ENCODE measurements at places on chromosomes 1 and 21.
A peak's percentile ranks its signal among the peaks of the same experiment; 100 is the strongest.

DNA sequence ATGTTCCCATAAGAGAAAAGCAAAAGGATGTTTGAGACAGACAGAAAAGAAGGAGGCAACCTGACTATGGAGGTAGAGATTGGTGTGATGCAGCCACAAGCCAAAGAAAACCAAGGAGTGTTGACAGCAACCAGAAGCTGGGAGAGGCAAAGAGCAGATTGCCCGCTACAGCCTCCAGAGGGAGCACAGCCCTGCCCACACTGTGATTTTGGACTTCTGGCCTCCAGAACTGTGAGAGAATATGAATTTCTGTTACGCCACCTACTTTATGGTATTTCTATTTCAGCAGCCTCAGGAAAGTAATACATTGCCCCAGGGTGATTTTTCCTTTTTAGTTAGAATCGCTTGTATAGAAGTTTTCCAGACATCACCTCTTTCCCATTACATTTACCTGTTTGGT, 28.4 kb downstream of the SLAMF6 start:
- DNase-seq, result no peak

DNA sequence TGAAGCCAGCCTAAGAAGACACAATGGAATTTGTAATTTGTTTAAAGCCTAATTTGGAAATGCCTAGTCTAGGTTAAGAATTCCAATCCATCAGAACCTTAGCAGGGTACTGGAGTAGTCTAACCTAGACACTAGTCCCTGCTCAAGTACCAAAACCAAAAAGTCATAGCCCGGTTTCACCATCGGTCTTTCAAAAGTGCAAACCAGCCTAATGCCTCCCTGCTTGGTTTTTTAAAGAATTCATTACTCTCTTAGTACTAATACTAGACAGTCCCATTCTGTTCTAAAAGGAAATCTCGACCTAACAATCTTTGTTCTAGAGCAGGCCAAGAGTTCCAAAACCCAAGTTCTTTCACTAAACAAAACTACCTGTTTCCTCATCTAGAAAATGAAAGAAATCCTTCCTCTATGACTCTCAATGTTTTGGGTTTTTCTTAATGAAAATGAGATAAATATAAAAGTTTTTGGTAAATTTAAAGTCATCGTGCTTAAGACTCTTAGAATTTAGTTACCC, 2.6 kb downstream of the PUM1 start:
- DNase-seq, result no peak

- DNase-seq, result no peak
Observed at GRCh38 chr21:15152591-15152990, 87.8 kb upstream of the NRIP1 start.

DNA sequence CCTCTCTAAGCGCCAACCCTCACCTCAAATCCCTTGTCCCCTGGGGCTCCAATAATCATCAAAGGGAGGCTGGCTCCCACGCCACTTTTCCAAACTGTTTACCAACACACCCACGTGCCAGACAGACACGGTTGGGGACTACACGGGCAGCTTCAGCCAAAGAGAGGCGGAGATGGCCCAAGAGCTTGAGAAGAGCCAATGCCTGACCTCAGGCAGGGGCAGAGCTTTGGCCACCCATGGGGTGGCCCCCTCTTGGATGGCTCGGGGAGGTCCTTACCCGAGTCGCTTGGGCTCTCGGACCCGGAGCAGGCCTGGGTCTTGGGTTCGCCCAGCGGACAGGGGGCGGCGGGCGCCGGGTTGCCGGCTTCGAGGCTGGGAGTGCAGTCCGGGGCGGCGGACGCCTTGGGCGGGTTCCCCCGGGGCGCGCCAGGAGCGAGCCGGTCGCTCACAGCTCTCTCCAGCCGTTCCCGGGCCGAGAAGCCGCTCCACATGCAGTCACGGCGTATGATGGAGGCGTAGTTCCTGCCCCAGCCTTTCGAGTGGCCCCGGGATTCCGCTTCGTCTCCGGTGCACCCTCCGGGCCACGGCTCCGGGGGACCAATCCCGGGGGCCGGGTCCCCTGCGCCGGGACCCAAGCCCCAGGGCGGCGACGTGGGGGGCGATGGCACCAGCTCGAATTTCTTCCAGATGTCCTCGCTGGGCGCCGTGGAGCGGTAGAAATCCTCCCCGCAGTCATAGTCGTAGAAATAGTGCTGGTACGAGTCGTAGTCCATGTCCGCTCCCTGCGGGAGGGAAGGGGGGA, 854 bp downstream of the MYCL start:
- peak; percentile 33 for DNase-seq

DNA sequence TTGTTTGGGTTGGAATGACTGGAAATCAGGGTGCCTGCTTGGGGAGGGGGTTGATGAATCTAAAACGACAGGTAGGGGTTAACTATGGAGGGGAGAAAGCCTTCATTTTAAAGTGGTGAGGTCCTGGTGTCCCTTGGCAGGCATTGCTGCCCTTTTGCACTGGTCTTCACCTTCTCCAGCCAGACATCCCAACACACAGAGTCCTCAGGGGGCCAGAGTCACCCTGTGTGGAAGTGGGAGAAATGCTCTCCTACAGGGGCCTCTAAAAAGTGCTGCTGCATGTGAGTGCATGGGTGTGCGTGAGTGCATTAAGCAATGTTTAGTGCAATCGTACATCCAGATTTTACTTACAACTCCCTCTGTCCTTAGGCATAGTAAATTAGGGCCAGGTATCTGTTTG, 39.0 kb downstream of the TEX35 start:
- no peak for DNase-seq

- peak; percentile 7 for DNase-seq
Observed at GRCh38 chr21:41227357-41228005, 59.5 kb downstream of the BACE2 start.

- no peak for DNase-seq
Observed at GRCh38 chr1:221548942-221549341, 192.9 kb downstream of the DUSP10 start.

- no peak for DNase-seq
Observed at GRCh38 chr21:36922861-36923260, 43.6 kb downstream of the HLCS start.
